Stimulated activated CD4-positive, alpha-beta T cell treated with anti-CD3 and anti-CD28 coated beads, Interleukin-2, amount 100 ng/mL, for 48 hours (primary cell): ENCODE measurements at places on chromosomes 7 and 10.

DNA sequence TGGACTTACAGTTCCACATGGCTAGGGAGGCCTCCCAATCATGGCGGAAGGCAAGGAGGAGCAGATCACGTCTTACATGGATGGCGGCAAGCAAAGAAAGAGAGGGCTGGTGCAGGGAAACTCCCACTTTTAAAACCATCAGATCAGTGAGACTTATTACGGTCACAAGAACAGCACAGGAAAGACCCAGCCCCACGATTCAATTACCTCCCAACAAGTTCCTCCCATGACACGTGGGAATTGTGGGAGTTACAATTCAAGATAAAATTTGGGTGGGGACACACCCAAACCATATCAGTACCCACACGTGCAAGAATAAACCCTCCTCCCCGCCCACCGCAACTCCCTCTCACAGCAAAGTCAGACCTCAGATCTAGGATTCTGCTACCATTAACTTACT is 4.5 kb upstream of the AIFM2 start:
- no peak for DNase-seq

DNA sequence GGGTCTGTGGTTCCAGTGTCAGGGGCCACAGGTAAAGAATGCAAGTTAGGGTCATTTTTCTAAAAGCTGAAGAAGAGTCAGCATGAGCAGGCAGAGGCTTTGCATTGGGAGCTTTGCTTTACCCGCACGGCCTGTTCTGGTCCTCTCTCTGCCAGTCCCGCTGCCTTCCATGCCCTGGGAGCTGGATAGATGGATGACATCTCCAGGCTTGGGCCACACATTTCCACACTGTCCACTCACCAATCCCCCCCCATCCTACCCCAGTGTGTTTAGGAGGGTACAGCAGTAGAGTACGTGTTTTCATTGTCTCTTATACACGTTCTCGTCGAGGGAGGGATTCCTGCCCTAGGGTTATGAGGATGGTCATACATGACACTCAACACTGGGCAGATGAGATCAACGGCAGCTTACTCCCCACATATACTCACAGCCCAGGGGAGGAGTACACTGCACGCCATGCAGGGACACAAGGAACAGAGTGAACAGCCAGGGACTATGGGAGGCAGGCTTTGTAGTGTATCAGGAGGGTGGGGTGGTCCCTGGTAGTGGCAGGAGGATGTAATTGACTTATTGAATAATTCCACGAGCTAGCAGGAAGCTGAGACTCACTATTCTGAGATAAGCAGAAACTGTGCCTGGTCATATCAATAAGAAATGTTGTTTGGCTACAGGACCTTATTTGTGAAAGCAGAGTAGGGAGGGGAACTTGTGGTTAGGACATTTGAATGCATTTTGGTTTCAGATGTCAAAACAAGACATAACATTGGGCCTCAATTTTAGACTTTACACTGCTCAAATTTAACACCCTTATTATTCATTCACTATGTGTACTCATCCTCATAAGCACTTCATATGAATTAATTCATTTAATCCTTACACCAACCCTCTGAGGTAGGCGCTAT is 36.6 kb downstream of the PLPP4 start:
- DNase-seq: no peak

DNA sequence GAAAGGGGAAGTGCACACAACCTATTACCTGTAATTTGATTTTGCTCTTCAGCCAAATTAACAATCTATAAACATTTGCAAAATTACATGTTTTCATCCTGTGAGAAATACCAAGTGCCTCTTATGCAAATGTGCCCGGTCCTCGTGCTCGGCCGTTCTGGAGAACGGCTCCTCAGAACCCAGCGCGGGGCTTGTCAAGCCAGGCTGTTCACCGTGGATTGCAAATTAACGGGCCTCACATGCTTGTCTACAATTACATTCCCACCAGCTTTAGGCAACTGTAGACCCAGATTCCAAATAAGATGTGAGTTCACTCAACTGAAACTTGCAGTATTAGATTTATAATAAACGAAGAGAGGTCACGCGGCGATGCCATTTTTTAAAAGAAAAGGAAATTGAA is 8.8 kb downstream of the FOXL3 start:
- DNase-seq: no peak

- DNase-seq: no peak
Measured at GRCh38 chr7:146455091-146455655, 338.6 kb downstream of the CNTNAP2 start.

- peak; percentile 30 for DNase-seq
Measured at GRCh38 chr10:31242902-31243301, 76.1 kb upstream of the ZEB1 start.

DNA sequence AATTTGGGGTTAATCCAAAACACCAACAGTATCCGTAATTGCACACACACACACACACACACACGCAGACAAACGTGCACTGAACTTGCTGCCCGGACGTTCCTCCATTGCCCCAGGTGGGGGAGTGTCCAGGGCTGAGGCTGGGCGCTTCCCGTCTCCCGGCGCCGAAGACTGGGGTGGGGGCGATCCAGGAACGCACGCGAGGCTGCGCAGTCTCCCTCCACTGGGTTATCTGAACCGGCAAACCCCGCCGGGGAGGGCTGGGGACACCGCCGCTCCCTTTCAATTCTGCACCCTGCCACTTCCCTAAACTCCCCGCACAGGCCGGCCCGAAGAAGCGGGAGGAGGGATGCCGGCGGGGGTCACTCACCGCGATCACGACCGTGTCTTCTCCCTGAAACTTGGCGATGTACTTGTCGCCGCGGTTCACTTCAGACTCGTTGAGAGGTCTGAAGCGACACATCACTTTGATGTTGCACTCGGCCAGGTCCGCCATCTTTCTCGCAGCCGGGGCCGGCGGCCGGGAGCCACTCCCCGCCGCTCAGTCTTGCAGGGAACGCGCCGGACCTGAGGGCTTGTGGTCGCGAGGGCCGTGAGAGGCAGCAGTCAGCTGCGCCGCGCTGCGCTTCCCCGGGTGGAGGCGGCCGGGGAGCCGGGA is 618 bp downstream of the KIF5B start:
- DNase-seq: peak; percentile 34

GRCh38 chr7:129308047-129308446 is 83.2 kb downstream of the AHCYL2 start:
- no peak for DNase-seq

DNA sequence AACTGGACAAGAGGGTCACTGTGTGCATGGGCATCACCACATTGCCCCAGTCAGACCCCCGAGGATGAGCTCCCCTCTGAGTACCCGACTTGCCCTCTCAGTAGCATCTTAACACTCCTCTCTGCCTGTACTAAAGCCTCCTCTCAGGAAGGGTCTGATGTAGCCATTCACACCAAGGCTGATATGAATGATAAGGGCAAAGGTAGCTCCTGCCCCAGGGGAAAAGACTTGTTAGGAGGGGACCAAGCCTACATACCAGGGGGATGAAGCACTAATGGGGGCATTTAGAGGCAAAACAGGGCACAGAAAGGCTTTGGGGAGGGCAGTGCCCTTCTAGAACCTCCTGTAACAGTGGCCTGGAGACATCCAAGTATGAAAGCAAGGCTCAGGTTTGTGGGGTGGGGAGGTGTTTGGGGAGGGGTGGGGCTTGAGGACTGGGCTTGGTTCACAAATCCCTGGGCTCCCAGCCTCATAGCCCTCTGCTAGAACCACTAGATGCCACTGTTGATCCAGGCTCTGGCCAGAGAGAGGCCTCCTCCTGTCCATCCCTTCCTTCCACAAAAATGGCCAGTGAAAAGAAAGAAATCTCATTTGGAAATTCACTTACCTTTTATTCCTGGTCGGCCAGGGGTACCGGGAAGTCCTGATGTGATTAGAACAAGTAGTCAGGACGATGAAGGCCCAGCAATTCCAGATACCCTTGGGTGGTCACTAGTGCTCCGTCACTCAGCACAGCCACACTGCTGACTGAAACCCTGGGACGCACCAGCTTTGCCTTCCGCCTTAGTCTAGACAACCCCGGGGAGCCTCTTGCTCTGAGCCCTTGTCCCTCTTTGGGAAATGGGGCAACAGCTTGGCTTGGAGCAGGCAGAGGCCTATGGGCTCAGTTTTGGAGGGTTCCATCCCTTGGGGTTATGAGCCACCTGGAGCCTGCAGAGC is 40.3 kb downstream of the COL17A1 start:
- no peak for DNase-seq

- no peak for DNase-seq
Measured at GRCh38 chr7:88452646-88453045, 146.0 kb upstream of the STEAP4 start.

DNA sequence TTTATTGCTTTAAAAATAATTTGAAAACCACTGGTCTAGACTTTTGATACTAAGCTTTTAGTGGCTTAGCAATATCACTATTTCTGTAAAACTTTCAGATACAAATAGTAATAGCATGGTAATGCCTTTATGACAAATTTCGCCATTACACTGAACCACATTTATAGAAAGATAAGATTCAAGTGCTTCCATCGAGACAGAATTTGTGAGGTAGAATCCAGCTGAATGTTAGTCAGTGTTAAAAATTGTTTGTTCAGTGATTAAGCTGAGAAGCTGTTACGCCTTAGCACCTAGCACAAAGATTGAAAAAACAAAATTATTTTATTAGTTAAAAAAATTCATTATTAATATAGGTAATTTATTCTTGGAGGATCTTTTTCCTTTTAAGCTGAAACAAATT is 36.5 kb downstream of the GNAT3 start:
- DNase-seq: no peak

DNA sequence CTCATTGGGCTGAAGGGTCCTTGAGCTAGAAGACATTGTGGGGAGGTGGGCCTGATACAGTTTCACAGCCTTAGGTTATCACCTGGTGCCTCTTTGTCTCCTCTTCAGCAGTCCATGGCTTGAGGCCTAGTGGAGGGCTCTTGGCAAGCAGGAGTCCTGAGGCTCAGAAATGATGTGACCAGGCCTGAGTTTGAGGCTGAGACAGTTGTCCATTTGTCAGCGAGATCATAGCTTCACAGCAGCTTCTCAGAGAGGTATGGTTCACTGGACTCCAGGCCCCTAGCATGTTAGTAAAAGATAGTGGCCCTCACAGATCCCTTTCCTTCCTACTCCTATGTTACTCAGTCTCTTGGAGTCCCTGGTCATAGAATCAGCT is 19.1 kb downstream of the SUFU start:
- DNase-seq: no peak

DNA sequence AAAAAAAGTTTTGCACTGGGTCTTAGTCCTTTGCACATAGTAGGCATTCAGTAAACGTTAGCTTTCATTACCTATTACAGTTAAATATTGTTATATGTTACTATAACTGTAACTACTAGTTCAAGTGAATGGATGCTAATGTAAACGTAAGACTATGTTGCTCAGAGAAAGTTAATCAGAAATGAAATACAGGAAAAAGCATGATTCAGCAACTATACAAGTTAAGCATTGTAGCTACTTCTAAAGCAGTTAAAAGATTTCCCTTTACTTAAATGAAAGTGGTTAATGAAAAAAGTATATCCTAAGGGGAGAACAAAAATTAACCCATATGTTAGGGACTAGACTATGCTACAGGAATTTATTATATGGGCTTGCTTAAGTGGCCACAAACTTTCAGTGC is 121.2 kb downstream of the SKAP2 start:
- no peak for DNase-seq

- no peak for DNase-seq
Measured at GRCh38 chr7:64614812-64615211, 51.1 kb upstream of the ZNF107 start.

- DNase-seq: no peak
Measured at GRCh38 chr10:127874671-127875448, 17.9 kb downstream of the CLRN3 start.

DNA sequence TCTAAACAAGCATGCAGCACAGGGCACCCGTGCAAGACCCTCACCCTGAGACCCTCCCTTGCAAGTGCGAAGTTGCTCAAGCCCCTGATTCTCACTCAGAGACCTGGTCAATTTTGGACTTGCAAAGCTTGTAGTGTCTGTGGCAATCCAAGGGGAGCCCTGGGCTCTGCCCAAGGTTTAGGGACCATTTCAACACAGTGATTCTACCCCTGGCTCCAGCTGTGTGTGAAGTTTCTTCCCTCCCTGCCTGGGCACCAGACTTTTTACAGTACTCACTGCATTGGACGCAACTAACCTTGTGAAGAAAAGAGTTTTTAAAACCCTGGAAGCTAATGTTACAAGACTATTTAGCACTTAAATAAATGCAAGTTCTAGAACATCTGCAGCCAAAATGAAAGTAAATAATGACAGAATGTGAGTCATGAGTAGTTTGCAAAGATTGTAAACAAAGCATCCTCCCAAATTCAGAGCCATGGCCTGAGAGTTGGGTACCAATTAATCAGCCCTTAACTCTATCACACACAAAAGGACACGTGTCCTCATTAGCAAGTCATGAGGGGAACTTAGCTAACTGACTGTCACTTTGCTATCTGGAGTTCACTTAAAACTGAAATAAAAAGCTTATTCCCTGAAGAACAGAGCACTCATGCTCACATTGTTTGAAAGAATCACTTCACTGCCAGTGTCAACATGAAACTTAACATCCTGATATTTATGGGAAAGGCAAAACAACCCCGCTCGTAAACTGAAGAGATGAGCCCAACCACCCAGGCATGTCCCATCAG is 48.1 kb downstream of the RGS10 start:
- no peak for DNase-seq

DNA sequence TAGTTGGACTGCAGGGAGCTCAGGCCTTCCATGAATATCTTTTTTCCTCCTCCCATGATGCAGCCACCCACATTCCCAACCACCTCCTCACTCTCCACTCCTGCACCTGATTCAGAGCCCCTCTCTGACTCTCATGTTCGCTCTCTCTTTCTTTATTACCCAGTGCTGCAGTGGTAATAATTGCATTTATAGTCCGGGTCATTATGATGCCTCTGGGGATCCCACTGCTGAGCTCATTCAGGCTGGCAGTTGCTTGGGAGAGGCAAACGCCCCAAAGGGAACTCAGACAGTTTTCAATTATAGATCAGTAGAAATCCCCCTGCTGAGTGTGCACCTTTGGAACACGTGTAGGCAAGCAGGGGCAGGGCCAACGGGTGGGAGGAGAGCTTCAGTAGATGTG is 953.0 kb downstream of the GRID1 start:
- DNase-seq: no peak

DNA sequence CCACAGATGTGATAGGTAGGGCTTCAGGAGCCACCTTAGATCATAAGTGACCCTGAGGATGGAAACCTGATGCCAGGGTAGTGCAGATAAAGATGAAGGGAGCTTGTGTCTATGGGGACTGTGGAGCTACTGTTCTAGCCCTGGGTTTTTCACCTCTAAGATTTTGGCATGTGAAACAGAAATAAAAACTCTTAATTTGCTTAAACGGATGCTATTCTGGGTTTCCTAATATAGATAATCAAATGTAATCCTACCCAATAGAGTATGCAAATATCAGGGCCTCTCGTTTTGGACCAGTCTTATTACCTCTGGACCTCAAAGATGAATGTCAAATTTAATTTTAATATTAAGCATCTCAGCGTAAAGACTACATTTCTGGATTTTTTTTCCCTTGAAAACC is 49.3 kb downstream of the ABCB4 start:
- DNase-seq: no peak

GRCh38 chr7:36668750-36669149 is 55.5 kb downstream of the AOAH start:
- no peak for DNase-seq

GRCh38 chr10:2943932-2944614 is 123.3 kb upstream of the PFKP start:
- DNase-seq: no peak

- DNase-seq: peak; percentile 32
Measured at GRCh38 chr10:119207713-119208552, 562 bp downstream of the GRK5 start.
